Iris pigment epithelial cell (primary cell): ENCODE measurements at places on chromosomes 12 and 14.

DNA sequence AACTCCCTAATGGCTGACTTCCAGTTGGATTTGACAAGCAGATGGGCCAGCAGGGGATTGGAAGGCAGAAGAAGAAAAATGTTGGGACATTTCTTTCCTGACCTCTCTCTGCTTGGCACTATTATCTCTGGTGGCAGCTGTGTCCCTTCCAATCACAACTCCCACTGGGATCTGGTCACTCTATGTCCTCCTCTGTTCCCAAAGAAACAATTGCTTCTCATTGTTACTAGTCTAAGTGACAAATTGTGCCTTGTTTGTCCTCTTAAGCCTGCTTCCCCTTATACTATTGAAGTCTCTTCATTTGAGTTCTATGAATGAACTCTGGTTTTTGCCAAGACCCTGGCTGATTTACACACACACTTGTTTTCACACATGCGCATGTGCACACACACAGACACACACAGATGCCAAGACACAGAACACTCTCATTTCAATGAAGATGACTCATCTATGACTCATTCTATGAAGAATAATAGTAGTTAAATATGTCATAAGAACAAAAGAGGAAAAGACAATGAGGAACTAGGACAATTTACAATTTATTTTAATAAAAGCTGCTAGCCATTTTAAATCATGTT lies 83.0 kb upstream of the FAR2 start:
- peak; percentile 54 for DNase-seq

DNA sequence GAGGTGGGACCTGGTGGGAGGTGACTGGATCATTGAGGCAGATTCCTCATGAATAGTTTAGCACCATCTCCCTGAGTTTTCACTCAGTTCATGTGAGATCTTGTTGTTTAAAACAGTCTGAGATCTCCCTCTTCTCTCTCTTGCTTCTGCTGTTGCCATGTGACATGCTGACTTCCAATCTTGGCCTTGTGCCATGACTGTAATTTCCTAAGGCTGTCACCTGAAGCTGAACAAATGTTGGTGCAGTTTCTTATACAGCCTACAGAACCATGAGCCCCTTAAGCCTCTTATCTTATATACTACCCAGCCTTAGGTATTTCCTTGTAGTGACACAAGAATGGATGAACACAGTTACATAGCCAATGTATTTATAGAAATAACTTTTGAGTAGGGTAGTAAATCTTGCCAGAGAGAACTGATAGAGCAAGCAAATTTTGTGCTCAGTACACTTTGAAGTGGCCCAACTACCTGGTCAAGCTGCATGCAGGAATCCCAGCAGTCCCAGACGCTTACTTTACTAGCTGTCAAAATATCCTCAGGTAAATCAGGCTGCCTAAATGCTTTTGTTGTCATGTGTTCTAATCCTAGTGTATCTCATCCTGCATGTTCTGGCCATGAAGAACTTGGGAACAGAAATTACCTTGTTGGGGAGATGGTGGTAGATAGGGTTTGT lies 445.6 kb upstream of the MIS18BP1 start:
- peak; percentile 1 for DNase-seq

GRCh38 chr14:61360796-61361525 lies 39.6 kb downstream of the PRKCH start:
- no peak for DNase-seq

- peak; percentile 40 for DNase-seq
These were observed 4.0 kb upstream of the CKAP4 start for GRCh38 chr12:106251631-106252455.

DNA sequence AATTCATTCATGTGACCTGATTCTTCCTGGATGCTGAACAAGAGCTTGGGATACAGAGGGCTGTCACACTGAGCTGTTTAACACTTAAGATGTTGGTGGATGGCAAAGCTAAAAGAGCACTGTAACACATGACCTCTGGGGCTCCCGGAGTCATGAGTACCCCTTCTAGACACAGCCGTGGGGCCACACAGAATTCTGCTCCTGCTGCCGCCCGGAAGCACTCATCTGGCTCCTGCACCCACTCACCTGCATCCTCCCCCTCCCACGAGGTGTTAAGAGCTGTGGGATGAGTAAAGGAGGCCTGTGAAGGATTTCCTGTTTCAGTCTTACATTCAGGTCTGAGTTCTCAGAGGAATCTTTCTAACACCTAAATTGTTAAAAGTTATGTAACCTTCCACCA lies 78.0 kb upstream of the SSTR1 start:
- no peak for DNase-seq
